ENCODE measurements at places on chromosomes 7 and 10. TPM values are rescaled to one million over a fixed set of nuclear protein-coding genes. Genes with fewer than 3 reads are reported as not detected.

GPC2 gene
- total RNA-seq = 7.3 TPM

CLIP2 gene
- 30.7 TPM for total RNA-seq

FAM200A gene
- total RNA-seq = 4.0 TPM

- H3K27ac ChIP-seq = no peak overlapping the region
- H3K27me3 ChIP-seq = no peaks in the 10 kb centered on the region
- H3K4me1 ChIP-seq = no peaks in the 10 kb centered on the region
- DNase-seq = no peak
Observed at GRCh38 chr7:135098391-135098790, 49.5 kb upstream of the TMEM140 start.

DNA sequence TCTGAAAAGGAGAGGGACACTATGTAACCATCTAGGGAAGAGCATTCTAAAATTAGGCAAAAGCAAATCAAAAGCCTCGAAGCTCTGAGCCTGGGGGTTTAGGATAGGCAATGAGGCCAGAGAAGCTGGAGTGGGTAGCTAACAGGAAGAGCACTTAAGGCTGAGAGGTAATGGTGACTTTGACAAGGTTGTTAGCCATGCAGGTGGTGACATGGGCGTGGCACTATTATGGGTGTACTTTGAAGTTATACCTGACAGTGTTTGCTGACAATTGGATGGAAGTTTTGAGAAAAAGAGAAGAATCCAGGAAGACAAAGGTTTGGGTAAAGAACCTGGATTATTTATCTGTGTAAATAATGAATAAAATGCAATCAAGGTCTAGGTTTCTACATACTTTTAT, 383.0 kb upstream of the SEMA3C start:
- H3K27me3 ChIP-seq = no peaks in the 10 kb centered on the region
- H3K4me3 ChIP-seq = no peak overlapping the region
- H3K36me3 ChIP-seq = no peaks in the 10 kb centered on the region
- DNase-seq = no peak

DNA sequence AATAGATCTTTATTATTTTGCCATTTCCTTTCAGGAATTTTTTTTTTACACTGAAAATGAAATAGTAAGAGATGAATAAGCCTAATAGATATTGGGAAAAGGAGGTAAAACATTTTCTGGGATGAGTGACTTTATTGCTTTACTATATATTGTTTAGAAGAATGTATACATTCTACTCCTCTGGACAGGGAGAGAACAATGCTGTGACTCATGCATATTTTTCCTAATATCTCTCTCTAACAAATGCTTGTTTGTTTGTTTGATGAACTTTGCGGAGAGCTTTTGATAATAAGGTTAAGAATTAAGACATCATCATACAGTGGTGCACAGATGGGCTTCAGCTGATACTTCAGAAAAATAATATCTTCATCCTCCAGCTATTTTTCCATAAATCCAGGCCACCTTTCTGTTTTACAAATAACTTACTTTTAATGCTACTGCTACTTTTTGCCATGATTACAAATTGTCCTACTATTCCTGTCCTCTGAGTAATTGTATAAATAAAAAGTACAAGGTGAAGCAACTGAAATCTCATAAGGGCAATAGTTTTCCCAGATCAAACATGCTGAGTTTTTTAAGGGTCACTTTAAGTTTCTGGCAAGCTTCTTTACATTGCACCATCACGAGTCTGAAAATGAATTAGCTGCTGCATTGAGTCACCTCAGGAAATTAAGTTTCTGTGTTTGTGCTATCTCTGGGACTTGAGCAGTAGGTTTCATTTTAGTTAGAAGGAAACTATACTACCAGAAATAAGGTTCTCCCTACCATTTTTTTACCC, 207.3 kb upstream of the POT1 start:
- H3K36me3 ChIP-seq = no peaks in the 10 kb centered on the region
- no peak overlapping the region for H3K27ac ChIP-seq
- H3K4me1 ChIP-seq = no peaks in the 10 kb centered on the region
- no peak overlapping the region for H3K4me3 ChIP-seq
- no peak for DNase-seq

- H3K27me3 ChIP-seq = no peaks in the 10 kb centered on the region
- H3K4me1 ChIP-seq = peaks cover 13% of the 10 kb centered on the region
- H3K27ac ChIP-seq = peak overlapping the region; percentile 11
- no peak for DNase-seq
- no peaks in the 10 kb centered on the region for H3K36me3 ChIP-seq
Observed at GRCh38 chr10:62492012-62492869, 118.1 kb downstream of the ZNF365 start.

GRCh38 chr7:95482424-95482823, 3.3 kb upstream of the ASB4 start:
- H3K4me3 ChIP-seq = no peak overlapping the region
- no peak for DNase-seq
- H3K27ac ChIP-seq = no peak overlapping the region
- no peaks in the 10 kb centered on the region for H3K4me1 ChIP-seq
- H3K36me3 ChIP-seq = no peaks in the 10 kb centered on the region
- peaks cover 2% of the 10 kb centered on the region for H3K27me3 ChIP-seq

- peaks cover 25% of the 10 kb centered on the region for H3K4me1 ChIP-seq
- H3K27me3 ChIP-seq = no peaks in the 10 kb centered on the region
- H3K4me3 ChIP-seq = peak overlapping the region; percentile 96
- DNase-seq = no peak
Observed at GRCh38 chr7:151877911-151878835, 1.3 kb upstream of the PRKAG2 start.

- H3K27ac ChIP-seq = no peak overlapping the region
- no peaks in the 10 kb centered on the region for H3K27me3 ChIP-seq
- peak; percentile 66 for DNase-seq
- peaks cover 10% of the 10 kb centered on the region for H3K36me3 ChIP-seq
Observed at GRCh38 chr7:2011266-2012043, 221.3 kb downstream of the MAD1L1 start.

GRCh38 chr10:67553254-67553653, 142.7 kb downstream of the CTNNA3 start:
- no peak overlapping the region for H3K4me3 ChIP-seq
- DNase-seq = no peak
- no peaks in the 10 kb centered on the region for H3K27me3 ChIP-seq
- H3K36me3 ChIP-seq = no peaks in the 10 kb centered on the region
- no peak overlapping the region for H3K27ac ChIP-seq

GRCh38 chr10:18079665-18080295, 60.4 kb upstream of the CACNB2 start:
- H3K27me3 ChIP-seq = no peaks in the 10 kb centered on the region
- no peak for DNase-seq
- H3K4me3 ChIP-seq = no peak overlapping the region
- H3K27ac ChIP-seq = no peak overlapping the region

- no peak for DNase-seq
- no peaks in the 10 kb centered on the region for H3K4me1 ChIP-seq
- H3K27ac ChIP-seq = no peak overlapping the region
- H3K27me3 ChIP-seq = no peaks in the 10 kb centered on the region
- H3K36me3 ChIP-seq = no peaks in the 10 kb centered on the region
Observed at GRCh38 chr10:54009672-54010071, 791.4 kb downstream of the PCDH15 start.

GRCh38 chr10:97174276-97174775, 11.4 kb downstream of the SLIT1 start:
- no peak for DNase-seq
- H3K4me1 ChIP-seq = no peaks in the 10 kb centered on the region
- H3K27me3 ChIP-seq = peaks cover 49% of the 10 kb centered on the region

GRCh38 chr10:42992156-42992956, 84.5 kb upstream of the RET start:
- no peaks in the 10 kb centered on the region for H3K4me1 ChIP-seq
- no peak overlapping the region for H3K27ac ChIP-seq
- H3K36me3 ChIP-seq = no peaks in the 10 kb centered on the region
- no peaks in the 10 kb centered on the region for H3K27me3 ChIP-seq

DNA sequence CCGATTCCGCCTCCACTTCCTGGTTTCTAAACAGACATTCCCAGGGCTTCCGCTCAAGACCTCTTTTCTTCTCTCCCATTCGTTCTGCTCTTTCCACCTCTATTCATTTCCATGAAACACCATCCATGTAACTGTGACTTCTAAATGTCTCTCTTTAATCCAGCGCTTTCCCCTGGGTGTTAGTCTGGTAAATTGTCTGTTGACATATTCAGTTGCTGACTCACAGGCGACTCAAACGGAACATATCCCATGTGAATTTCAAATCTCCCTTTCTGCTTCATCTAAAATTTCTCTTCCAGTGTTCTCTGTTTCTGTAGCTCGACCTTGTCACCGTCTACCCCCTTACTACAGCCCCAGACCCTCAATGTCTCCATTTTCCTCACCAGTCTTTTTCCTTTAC, 119.1 kb downstream of the PFKFB3 start:
- no peak overlapping the region for H3K27ac ChIP-seq
- H3K4me3 ChIP-seq = no peak overlapping the region
- no peaks in the 10 kb centered on the region for H3K4me1 ChIP-seq
- H3K27me3 ChIP-seq = no peaks in the 10 kb centered on the region
- no peaks in the 10 kb centered on the region for H3K36me3 ChIP-seq

DNA sequence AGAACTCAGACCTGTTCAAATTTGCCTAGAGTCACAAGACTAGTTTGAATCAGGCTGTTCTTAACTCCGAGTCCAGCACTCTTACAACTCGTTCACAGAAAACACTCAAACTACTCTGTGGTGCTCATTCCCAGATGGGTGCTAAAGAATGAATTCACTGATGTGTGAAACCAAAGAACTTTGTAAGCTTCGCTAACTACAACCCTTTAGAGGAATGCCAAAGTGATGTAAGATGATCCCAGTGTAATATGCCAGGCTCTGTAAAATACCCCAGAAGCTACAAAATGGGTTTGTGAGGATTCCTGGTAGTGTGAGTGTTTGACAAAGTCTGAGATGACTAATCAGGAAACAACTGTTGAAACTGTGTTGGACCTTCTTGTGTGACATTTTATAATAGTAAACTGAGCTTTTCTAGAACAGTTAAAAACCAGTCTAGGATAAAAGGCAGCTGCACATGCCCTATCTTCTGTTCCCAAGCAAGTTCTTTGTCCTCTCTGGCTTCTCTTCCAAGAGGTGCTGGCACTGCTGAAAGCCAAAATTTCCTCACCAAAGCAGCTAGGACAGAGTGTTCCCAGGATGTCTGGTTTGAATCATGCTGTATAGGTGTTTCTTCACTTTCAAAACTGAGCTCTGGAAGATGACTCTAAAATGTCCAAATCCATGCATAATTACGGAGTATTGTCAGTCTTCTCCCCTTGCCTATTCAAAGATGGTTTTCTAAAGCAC, 527.6 kb downstream of the SORCS1 start:
- no peaks in the 10 kb centered on the region for H3K4me1 ChIP-seq
- no peak overlapping the region for H3K4me3 ChIP-seq
- H3K36me3 ChIP-seq = no peaks in the 10 kb centered on the region
